ENCODE measurements at places on chromosomes 11 and 22.

- DNase-seq: no peak
Measured at GRCh38 chr11:117625237-117625636, 171.8 kb downstream of the DSCAML1 start.

GRCh38 chr11:17978553-17979287 lies 34.1 kb downstream of the SERGEF start:
- no peak for DNase-seq

GRCh38 chr11:31772412-31772811 lies 38.7 kb downstream of the PAX6 start:
- DNase-seq: no peak

DNA sequence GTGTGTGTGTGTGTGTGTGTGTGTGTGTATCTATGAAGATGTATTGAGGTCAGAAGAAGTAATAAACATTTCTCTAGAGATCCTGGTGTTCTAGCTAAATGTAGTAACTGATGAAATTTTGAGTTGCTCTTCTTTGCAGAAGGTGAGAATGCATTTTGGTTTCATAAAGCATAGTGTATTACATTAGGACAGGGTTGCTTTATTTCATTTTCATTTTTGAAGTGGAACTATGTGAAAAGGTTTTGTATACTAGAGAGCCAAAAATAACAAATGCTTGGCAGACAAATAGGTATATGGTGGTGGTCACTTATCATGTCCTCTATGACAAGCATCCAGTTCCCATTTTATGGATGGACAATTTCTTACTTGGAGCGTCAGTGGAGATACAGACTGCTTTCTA lies 99.0 kb downstream of the CASP12 start:
- no peak for DNase-seq

DNA sequence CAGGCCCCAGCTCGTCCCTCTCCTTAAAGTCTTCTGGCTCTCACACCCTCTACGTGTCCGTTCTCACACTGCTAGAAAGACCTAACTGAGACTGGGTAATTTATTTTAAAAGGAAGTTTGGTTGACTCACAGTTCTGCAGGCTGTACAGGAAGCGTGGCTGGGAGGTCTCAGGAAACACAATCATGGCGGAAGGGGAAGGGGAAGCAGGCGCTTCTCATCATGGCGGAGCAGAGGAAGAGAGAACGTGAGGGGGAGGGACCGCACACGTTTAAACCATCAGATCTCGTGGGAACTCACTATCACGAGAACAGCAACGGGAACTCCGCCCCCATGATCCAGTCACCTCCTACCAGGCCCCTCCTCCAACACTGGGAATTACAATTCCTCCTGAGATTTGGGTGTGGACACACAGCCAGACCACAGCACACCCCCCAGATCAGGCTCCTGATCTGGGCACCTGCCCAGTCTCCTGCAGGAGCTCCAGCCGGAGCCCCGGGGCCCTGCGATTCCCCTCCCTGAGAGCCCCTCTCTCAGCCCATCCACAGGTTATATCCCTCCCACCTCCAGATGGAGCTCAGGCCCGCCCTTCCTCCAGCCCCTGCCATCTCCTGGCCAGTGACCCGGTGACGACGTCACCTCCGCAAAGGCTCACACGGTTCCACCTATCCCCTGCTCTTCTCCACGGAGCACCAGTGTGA lies 170.2 kb downstream of the BRD1 start:
- peak; percentile 59 for DNase-seq

Measured in activated CD4-positive, alpha-beta T cell treated with anti-CD3 and anti-CD28 coated beads for 1 hour (primary cell).